Activated naive CD8-positive, alpha-beta T cell treated with anti-CD3 and anti-CD28 coated beads, Interleukin-2, amount 10 ng/mL, durations not matched to agents 7 days and 5 days (primary cell): ENCODE measurements at places on chromosomes 1 and 21. TPM values are rescaled to one million over a fixed set of nuclear protein-coding genes. Genes with fewer than 3 reads are reported as not detected.

DNA sequence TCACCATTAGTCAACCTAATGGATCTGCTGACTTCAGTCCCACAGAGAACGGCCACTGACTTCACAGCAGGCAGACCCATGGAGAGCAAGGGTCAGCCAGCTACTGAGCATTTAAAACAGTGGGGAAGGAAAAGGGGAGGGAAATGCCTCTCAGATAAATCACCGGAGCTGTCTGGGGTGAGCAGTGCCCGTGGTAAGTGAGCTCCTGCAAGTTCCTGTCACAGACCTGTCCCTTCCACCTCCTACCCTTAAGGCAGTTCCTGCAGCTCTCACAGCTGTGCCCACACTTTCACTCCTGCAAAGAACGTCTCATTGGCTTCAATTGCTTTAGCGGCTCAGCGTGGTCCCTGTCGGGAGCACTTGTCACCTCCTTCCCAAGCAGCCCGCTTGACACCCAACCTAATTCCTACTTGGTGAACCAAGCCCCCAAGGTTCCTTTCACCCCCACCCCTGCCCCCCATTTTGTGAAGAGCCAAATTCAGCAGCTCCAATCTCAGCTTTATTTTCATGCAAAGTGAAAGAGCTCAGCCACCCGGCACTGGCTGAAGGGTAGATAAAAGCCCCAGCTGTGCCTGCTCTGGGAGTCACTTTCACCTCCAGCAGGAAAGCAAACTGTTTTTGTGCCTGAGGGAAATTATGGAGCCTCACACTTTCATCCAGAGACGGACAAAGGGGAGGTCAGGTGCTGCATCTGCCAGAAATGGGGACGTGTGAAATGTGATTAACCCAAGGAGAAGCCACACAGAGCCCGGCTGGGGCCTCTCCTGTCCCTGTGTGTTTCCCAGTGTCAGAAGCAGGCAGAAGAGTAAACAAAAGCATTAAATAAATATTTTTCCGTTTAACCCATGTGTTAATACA lies 306.2 kb downstream of the TTLL7 start:
- peak; percentile 34 for DNase-seq

DNA sequence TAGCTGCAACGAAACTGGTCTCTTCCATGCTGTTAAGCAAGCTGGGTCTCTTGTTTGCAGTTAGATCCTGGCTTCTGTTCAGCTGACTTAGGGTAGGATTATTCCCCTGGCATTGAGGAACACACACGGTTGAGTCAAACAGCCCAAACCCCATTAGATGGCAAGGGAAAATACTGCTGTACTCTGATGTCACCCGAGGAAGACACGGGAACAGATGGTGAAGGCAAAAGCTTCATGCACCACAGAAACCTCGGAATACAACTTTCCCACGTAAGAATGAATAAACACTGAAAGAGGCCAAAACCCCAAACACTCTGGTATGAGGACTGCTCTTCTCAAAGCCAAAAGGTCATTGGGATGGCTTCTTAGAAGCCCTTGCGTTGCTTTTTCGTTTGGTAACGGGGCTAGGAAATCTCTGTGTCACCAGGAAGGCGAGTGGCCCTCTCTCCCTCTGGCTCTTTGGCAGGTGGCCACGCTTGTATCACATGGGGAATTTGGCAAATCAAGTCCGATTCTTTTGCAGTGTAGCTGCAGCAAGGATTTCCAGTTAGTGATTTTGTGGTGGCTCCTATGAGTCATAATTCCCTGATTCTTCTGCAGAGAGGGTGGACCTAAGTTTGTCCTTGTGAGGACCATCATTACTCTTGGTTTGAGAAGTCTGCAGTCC lies 16.7 kb upstream of the LYST start:
- no peak for DNase-seq

GRCh38 chr1:248611883-248612414 lies 14.4 kb upstream of the OR2T10 start:
- no peak for DNase-seq

DNA sequence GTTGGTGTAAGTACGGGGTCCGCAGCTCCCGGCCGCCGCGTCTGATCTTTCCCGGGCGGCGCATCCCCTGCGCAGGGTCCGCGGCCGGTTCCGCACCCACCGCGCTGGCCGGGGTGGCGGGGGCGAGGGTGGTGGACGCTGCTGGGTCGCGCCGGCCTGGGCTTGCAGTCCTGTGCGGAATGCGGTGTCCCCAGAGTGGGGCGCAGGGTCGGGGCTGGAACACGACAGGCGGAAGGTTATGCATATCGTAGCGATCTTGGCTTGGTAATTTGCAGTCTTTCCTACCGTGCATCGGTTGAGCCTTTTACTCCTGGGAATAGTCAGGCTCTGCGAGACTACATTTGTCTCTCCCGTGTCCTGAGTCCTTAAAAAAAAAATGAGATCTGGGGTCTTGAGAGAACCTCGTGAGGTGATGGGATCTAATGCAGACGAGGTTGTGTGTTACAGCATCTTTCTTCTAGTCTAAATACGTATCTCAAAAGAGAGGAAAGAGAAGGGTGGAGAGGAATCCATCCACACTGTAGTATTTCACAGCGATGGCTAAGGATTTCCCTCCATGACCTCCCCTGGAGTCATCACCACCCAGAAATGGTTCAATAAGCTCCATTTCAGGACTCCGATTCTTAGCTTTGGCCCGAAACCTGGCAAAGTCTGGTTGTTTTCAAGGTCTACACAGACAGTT lies 572 bp downstream of the ATP1B1 start:
- DNase-seq = no peak

GRCh38 chr1:202165942-202166843 lies 5.8 kb upstream of the PTPN7 start:
- DNase-seq = no peak

LRRC40 gene
- total RNA-seq = 16.9 TPM

DNA sequence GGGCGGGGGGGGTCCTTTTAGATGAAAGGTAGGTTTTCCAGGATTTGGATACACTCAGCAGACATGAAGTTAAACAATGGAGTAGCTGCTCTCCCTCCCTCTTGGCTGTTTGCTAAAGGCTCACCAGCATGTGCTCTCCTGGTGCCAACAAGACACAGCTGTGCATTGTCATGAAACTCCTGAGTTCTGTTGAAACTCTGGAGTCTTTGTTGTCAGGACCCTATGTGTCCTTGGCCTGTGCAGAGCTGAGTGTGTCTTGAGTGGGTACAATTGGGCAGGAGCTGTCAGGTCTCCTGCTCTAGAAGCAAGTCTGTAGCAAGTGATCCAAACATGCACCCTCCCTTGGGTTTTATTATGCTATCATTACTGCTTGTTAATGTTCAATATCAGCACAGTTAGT lies 12.7 kb downstream of the TBX19 start:
- no peak for DNase-seq

KCNE2 gene
- not detected for total RNA-seq

NBPF10 gene
- 1.5 TPM for total RNA-seq

GRCh38 chr1:201536558-201536957 lies 2.4 kb upstream of the NAV1 start:
- DNase-seq = no peak

- DNase-seq = peak; percentile 69
Measured at GRCh38 chr1:36306210-36306901, at the start of gene SH3D21. SH3D21 (plus strand) TSS chr1:36306368; CDS start chr1:36306421, 53 bp downstream.

RNU1-3 gene
- 3,257 TPM for total RNA-seq

GRCh38 chr1:54844564-54844963 lies 42.4 kb downstream of the DHCR24 start:
- DNase-seq = no peak

INSRR gene
- total RNA-seq = 0.47 TPM

NLRP3 gene
- total RNA-seq = 7.0 TPM

- DNase-seq = no peak
Measured at GRCh38 chr1:158329733-158330132, 1.6 kb downstream of the CD1B start.

DNA sequence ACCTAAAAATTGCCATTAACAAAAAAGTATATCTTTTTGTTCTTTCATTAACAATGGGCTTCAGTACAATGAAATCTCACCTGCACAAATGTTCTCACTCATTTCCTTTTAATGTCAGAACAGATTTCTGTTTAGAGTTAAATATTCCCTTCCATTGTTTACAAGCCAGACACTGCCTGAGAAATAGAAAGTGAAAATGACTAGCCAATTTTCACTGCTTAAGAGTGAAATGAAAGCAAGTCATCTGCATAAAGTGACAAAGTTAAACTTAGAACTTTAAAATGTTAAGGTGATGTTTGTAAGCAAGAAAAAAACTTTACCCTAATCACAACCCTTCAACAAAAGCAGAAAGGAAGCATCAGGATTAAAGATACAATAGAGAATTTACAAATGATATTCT lies 27.5 kb downstream of the COA6 start:
- DNase-seq = no peak

AK2 gene
- 197 TPM for total RNA-seq

ARHGEF16 gene
- total RNA-seq = not detected

OPRD1 gene
- not detected for total RNA-seq

CCDC30 gene
- total RNA-seq = 3.1 TPM

GRCh38 chr1:23263380-23263887 lies 46.1 kb upstream of the HTR1D start:
- DNase-seq = no peak

GRCh38 chr1:72678683-72679082 lies 396.3 kb upstream of the NEGR1 start:
- no peak for DNase-seq

DNA sequence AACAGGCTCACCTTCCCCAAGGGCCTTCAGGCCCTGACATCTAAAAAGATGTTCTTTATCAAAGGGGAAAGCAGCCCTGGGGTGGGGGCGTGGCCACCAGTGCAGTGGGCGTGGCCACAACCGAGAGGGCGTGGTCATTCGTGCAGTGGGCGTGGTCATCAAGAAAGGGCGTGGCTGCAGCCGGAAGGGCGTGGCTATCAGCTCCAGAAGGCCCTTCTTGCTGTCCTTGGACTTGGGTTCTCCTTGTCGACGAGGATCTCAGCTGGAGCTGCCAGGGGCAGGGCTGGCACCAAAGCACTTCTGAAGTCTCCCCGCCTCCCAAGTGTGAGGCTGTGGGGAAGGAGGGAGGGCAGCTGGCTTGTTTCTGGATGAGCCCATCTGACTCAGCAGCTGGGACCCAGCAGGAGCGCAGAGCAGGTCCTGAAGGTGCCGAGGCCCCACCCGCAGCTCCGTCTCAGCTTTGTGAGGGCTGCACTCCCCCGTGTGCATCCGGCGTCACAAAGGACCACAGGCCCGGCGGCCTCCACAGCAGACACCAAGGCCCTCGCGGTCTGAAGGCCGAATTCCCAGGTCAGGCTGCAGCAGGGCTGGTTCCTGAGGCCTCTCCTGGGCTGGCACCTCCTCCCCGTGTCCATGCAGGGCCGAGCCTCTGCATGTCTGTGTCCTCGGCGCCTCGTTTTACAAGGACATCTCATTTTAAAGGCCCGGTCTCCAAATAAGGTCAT lies 12.8 kb downstream of the PDE9A start:
- DNase-seq = peak; percentile 53

CR1 gene
- 10.9 TPM for total RNA-seq

- no peak for DNase-seq
Measured at GRCh38 chr1:7813677-7814373, 29.7 kb downstream of the PER3 start.

- DNase-seq = no peak
Measured at GRCh38 chr1:1799716-1800115, 21.4 kb upstream of the NADK start.

GRCh38 chr1:235549351-235550139 lies 45.3 kb upstream of the B3GALNT2 start:
- no peak for DNase-seq

- DNase-seq = no peak
Measured at GRCh38 chr1:245599371-245600174, 444.8 kb downstream of the KIF26B start.

- no peak for DNase-seq
Measured at GRCh38 chr1:163410073-163410999, 88.6 kb downstream of the NUF2 start.

DNA sequence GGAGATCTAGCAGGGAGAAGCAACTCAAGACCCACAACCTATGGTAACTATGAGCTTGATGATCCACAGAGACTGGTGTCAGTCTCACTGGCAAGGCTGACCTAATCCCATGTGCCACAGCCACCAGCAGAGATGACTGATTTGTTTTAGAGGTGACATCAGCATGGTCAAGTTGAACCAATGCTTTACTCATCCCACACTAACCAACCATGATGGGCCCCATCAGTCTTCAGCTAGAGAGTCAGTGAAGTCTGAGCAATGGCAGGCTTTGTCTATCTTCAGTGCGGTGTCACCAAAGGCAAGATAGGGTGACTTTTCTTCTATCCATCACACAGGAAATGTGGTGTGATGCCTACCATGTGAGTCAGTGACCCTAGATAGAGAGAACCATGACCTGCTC lies 1470.7 kb downstream of the NCAM2 start:
- no peak for DNase-seq

- DNase-seq = no peak
Measured at GRCh38 chr1:6827630-6828165, 42.4 kb downstream of the CAMTA1 start.

DNA sequence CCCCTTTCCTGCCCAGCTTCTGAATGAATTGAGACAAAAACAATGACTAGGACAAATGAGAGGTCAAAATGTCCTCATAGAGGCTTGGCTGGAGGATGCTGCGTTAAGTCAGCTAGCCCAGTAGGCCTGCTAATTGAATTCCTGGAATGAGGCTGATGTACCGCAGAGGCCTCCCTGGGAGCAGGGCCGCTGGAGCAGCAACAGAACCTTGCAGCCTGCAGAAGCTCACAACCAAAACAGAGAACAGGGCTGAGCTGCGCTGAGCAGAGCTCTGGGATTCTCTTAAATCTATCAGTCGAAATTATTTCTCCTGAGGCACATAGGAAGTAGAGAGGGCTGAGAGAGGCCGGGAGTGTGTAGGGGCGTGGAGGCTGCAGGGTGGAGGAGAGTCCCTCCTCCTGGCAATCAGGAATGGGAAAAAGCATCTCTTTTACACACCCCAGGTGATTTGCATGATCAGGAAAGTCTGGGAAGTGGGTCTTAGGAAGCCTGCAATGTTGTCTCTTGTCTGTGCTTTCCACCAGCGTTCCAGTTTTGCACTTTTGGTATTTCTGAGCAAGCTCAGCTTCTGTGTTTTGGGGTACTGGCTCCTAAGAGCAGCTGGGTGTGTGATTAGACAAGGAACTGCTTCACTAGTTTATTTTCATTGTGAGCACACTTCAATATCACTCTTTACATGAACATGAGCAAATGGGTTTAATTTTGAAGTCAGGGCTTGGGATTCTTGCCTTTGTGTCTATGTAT lies 66.5 kb downstream of the RYR2 start:
- no peak for DNase-seq

- no peak for DNase-seq
Measured at GRCh38 chr1:232435729-232436128, 194.2 kb downstream of the SIPA1L2 start.

DNA sequence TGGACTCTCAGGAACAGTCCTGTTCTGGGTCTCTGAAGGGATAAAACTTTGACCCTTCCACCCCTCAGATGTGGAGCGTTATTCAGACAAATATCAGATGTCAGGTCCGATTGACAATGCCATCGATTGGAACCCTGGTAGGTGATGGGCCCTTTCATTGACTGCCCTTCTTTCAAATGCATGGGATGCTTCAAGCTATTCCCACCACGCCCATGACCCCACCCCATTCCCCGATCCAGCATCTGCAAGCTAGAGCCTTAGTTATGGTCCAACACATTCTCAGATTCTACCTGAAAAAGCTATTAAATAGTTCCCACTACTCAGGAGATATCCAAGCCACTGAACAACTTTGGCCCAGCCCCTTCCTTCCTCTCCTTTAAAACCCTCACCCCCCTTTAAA lies 12.5 kb downstream of the POLR3GL start:
- no peak for DNase-seq

ROR1 gene
- total RNA-seq = not detected
